ENCODE measurements at places on chromosomes 7 and 10.

- DNase-seq, result no peak
Observed at GRCh38 chr10:46317889-46318288, 31.1 kb downstream of the ANTXRL start.

DNA sequence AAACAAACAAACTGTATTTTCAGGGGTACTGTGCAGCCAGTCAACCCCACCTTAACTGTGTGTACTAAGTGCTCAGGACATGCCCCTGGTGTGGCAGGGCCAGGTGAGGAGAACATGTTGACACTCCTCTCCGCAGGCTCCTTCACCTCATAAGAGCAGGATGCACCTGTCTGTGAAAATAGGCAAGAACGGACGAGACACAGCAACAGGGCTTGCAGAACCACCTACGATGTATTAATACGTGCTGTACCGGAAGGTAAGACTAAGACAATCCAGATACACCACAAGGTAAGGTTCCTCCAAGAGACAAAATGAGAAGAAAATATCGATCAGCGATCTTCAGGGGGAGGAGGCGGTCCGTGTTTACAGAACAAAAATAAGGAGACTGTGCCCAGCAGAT lies 65.8 kb upstream of the CAMK2B start:
- DNase-seq, result no peak

GRCh38 chr10:123639131-123639530 lies 27.0 kb upstream of the GPR26 start:
- DNase-seq, result no peak

- no peak for DNase-seq
Observed at GRCh38 chr7:73555411-73555982, 2.0 kb downstream of the BCL7B start.

- no peak for DNase-seq
Observed at GRCh38 chr10:10498781-10499180, 518.9 kb upstream of the CELF2 start.

- DNase-seq, result no peak
Observed at GRCh38 chr10:78231939-78232338, 198.3 kb downstream of the RPS24 start.

DNA sequence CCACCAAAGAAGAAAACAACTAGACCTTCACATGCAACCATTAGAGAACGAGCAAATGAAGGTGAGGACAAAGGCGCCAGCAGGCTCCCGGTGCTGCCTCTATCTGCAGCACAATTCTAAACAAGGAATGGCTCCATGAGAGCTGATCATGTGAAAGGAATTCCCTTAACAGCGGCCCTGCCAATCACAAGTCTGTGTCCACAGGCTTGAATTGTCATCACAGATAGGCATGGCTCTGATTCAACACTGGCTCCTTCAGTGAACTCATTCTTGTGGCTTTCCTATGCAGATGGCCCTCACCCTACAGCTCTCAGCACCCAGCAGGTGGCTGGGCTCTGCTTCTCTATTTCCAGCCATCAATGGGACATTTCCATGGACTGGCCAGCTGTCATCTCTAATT lies 36.2 kb downstream of the LAMB1 start:
- no peak for DNase-seq

DNA sequence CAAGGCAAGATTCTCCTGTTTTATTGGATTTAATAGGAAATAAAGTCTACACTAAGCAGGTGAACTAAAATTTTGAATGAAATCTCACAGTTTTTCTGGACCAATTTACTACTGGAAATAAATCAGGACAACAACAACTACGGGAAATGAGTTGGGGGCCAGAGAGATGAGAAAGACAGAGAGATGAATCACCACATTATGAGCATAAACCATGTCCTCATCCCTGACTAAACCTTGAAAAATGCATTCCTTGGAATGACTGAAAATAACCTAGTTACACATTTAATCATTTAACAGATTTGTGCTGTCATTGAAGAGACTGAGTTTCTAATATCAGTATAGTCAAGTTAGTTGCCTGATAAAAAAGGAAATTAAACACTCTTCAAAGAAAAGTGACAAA lies 608.4 kb upstream of the KCND2 start:
- DNase-seq, result no peak

GRCh38 chr10:80580638-80581468 lies 43.2 kb downstream of the SH2D4B start:
- DNase-seq, result no peak

- DNase-seq, result no peak
Observed at GRCh38 chr10:48745662-48746245, 61.1 kb downstream of the WDFY4 start.

- no peak for DNase-seq
Observed at GRCh38 chr7:130090745-130091532, 20.6 kb downstream of the KLHDC10 start.

DNA sequence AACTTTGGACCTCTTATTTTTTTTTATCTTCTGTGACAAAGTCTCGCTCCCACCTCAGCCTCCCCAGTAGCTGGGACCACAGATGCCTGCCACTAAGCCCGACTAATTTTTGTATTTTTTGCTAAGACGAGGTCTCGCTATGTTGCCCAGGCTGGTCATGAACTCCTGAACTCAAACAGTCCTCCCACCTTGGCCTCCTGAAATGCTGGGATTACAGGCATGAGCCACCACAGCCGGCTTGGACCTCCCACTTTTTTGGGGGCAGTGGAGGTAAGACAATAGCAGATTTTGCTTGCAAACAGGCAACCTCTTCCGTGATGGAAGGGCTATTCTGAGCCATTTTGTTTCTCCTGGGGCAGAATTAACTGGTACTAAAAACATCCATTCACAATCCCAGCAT lies 1.2 kb upstream of the TRRAP start:
- DNase-seq, result no peak

DNA sequence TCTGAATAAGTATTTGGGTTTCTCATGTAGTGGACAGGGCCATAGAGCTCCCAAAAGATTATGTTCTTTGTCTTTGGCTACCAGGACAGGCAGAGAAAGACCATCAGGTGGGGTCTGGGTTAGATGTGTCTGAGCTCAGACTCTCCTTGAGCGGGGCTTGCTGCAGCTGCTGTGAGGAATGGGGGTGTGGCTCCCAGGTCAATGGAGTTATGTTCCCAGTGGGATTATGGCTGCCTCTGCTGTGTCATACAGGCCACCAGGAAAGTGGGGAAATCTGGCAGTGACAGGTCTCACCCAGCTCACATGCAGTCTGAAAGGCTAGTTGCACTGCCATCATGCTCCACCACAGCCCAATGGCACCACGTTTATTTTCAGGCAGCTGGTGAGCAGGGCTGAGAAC lies 97.0 kb upstream of the FERD3L start:
- no peak for DNase-seq

DNA sequence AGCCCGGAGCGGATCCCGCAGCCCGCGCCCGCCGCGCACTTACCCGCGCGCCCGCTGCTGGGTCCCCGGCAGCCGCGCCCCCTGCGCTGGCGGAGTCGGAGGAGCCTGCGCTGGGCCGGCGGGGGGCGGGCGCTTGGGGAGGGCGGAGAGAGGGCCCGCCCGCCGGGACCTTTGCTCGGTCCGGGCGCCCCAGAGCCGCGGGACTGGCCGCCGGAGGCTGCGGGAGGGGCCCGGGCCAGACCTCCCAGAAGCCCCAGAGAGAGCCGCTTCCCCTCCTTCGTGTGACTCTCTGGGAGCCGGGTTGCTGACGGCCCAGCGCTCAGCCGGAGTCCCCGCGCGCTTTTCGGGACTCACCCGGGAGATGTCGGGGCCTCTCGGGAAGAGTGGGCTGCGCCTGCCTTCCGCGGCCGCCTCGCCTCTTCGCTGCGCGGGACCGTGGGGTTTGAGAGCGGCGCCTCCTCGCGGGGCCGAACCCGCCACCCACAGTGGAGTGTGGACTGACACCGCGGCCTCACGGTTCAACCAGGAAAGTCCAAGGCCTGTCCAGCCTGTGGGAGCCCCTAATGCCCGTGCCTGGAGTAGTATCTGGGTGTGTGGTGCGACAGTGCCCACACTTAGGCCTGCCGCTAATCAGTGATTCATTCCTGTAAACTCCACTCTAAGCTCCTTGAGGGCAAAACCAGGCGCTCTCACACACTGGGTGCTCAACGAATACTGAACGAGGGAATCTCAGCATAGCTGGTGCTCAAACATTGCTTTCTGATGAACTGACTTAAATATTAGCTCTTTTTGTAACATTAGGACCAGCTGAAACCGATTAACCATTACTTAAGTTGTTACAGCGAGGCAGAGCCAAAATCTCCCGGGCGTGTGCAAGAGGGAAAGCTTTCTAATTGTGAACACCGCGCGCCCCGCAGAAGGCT lies at the start of gene GSDME:
GSDME (minus strand) TSS at position 112 of the 923 bp plus-strand sequence. CDS start 7,690 bp downstream, outside the sequence.
- peak; percentile 32 for DNase-seq

- no peak for DNase-seq
Observed at GRCh38 chr7:42461537-42461936, 224.5 kb upstream of the GLI3 start.

- DNase-seq, result no peak
Observed at GRCh38 chr10:71743089-71743838, 23.7 kb upstream of the C10orf105 start.

DNA sequence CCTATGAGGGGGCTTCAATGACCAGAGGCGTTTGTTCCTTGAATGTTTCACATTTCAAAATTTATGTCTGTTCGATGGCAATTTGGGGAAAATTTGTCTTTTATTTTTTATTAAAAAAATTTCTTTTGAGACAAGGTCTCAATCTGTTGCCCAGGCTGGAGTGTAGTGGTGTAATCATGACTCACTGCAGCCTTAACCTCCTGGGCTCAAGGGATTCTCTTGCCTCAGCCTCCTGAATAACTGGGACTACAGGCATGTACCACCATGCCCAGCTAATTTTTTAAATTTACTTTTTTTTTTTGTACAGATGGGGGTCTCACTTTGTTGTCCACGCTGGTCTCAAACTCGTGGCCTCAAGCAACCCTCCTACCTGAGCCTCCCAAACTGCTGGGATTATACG lies 39.7 kb downstream of the OTUD1 start:
- no peak for DNase-seq

DNA sequence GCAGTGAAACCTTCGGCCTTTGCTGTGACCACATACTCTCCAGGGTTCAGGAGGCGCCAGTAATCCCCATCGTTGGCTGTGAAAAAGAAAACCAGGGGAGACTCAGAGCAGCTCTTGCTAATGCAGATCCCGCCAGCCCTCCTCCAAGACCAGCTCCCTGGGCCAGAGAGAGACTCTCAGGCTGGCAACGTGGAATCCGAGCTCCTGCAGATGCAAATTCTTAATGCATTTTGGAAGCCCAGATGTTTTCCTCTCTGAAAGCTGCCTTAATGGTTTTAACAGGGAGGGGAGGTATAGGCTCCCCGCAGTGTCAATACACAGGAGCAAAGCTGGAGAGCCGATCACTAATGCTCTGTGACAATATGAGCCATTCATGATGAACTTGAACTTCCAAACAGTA lies 80.8 kb downstream of the GPR26 start:
- no peak for DNase-seq

- DNase-seq, result no peak
Observed at GRCh38 chr10:113058523-113059370, 108.7 kb downstream of the TCF7L2 start.

DNA sequence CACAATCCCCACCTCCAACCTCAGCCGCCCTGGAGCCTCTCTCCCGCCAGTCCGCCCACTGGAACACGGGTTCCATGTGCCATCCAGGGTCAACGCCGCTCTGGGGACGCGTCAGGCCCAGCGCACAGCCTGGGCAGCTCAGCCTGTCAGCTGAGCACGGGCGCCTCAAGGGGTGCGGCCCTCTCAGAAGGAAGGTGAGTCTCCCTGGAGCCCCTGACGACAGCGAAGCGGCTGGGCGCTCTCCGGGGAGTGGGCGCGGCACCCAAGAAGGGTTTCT lies 1.2 kb upstream of the SLC18A3 start:
- no peak for DNase-seq

GRCh38 chr10:97522071-97522470 lies 23.3 kb downstream of the UBTD1 start:
- no peak for DNase-seq

DNA sequence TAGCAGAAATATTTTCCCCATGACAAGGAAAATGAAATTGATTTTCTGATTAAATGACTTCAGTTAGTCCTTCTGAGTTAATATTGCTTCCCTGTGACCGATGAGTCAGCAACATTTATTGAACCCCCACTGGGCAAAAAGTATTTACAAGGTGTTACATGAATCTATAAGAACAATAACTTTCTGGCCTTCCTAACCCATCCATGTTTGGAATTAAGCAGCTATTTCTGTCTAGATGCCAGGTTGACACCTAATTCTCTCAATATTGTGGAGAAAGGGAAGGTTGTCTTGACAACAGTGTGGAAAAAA lies 112.9 kb upstream of the JAZF1 start:
- DNase-seq, result no peak

DNA sequence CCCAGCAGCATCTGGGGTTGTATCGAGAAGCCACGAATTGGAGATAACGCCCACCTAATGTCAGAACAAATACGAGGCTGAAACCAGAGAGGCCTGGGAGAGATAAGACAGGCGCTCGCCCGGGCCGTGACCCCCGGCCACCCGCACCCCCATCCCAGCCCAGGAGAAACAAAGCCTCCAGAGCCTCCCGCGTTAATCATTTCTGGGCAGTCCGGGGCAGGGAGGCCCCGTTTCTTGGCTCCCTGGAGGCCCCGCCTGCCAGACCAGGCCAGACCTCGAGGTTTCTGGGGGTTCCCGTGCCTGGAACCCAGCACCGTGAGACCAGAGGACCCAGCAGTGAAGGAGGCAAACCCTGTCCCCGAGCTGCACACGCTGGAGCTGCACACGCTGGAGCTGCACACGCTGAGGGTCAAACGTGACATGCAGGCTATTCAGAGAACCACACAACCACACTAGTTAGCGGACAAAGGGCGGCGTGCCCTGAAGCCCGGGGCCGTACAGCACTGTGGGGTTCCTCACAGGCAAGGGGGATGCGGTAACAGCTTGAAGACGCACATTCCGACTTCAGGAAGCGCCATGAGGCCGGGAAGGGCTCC lies 53.4 kb downstream of the FOXL3 start:
- peak; percentile 40 for DNase-seq

GRCh38 chr7:42456267-42456666 lies 219.3 kb upstream of the GLI3 start:
- no peak for DNase-seq

DNA sequence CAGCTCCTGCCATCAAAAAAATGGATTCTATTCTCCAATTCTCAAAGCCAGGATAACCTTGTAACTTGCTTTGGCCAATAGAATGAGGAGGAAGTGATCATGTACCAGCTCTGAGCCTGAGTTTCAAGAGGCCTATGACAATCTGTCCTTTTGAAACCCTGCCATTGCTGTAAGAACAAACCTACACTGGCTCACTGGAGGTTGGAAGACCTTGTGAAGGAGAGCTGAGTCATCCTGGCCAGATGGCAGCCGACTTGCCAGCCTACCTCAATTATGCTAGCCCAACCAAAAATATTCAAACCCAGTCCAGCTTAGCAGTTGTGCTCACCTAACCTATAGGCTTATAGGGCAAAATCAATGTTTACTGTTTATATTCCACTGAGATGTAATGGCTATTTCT lies 93.0 kb downstream of the HGF start:
- no peak for DNase-seq

DNA sequence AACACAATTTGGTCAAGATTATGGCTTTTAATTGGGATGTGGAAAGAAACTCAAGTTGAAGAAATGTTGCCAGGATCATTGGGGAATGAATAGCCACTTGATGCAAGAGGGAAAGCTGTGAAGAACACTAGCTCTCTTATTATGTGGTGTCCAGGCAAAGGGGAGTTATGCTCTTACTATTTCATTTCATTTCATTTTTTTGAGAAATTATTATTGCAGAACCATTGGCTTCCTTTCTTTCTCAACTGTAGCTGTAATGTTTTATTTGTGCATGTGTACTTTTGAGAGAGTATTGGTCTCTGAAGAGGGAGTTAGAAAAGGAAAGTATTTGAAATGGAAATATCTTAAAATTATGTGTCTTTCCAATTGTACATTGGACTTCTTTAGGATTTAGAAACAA lies 312.6 kb upstream of the BMPER start:
- no peak for DNase-seq

GRCh38 chr7:154450451-154450850 lies 398.3 kb downstream of the DPP6 start:
- no peak for DNase-seq

All from mucosa of descending colon (tissue), 3 donors.